ENCODE measurements at places on chromosomes 3 and 15. TPM values are rescaled to one million over a fixed set of nuclear protein-coding genes. Genes with fewer than 3 reads are reported as not detected.
A peak's percentile ranks its signal among the peaks of the same experiment; 100 is the strongest.

DNA sequence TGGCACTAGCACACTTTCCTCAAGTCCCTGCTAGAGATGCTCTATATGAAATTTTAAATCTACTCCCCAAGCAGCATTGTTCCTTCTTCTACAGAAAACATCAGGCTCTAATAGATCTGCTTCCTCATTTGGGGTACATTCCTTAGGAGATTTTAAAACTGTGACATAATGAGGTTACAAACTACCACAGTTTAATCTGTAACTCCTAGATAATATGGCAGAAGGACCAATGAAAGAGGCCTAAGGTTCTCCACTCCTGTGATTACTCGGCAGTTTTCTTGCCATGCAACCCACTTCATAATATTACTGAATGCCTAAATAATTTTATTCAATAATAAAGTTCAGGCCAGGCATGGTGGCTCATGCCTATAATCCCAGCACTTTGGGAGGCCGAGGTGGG lies 16.1 kb downstream of the ZNF106 start:
- DNase-seq = no peak

The XIRP1 gene
- under 0.01 TPM for total RNA-seq

GRCh38 chr3:191329654-191330529 lies at the start of gene UTS2B:
TSS of gene UTS2B (minus strand) at chr3:191330526. CDS start at chr3:191282189, 48,337 bp downstream.
- DNase-seq = peak; percentile 83

The SLC28A1 gene
- total RNA-seq = not detected

DNA sequence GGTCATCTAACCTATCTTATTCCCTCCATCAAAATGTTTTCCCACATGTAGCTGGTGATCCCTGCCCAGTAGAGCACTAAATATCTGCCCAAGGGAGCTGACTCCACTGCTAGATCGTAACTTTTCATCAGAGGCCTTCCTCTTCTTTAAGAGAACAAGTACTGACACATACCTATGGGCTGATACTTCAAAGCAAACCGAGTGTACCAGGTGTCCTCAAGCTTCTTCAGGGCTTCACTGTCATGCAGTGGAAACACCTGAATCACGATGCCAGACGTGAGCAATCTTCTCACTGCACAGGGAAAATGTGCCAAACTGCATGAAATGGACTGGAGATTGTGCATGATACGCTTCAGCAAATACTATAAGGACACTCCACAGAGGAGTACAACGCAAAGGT lies 41.6 kb downstream of the ANO10 start:
- DNase-seq = peak; percentile 37

DNA sequence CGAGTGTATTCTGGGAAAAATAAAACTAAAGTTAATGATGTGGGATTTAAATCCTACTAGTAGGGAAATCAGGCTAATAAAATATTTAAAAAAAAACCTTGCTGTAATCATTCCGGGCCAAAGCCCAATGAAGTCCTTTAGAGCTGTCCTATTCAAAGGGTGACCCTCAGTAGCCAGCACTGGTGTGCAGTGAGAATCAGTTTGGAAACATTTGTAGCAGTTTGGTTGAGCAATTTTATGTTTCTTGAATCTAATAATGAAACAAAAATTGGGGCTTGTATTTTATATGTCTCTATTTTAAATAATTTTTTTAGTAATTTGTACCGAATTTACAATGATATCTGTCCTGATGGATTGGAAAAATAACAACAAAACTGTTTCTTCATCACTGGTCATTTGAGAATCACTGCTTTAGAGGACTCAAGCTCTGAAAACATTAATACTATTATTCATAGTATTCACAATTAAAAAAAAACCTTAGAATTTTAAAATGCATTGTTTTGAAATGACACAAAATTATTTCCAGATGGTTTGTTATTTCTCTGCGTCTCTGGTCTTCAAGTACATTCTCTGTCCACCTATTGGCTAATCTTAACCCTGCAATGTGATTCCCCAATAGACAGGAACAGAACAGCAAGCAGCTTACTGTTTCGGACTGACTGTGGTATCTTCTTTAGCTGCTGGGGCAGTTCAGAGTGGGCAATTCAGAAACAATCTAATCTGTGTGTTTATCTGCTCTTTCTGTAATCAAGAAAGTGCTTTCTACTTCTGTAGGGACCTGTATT lies 71.2 kb downstream of the OTOL1 start:
- DNase-seq = no peak

DNA sequence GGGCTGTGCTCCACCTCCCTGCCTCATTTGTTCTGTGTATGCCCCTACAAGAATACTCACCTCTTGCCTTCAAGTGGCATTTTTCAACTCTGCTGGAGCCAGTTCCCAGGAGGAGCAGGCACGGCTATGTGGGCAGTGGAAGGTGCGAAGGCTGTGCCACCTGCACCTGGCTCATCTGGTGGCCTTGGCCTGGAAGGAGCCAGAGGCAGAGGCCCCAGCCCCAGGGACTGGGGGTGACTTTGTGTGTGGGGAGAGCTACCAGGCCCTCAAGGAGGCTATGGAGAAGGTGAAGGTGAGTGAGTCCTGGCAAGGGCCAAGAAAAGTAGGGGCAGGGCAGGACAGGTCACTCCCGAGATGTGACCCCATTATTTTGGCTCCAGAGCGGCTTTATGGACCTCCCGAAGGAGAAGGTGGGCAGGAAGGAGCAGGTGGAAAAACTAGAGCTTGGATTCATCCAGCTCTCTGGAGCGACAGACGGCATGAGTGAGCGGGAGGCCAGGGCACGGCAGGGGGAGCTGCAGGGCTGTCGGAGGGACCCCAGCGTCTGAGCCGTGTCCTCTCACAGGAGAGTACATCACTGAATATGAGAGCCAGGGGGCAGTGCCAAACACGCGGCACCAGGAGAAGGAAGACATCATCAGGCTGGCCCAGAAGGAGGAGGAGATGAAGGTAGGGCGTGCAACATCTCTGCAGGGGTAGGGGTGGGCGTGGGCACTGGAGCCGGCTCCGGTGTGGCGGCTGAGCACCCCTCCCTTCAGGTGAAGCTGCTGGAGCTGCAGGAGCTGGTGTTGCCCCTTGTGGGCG lies 57.3 kb upstream of the UBE2Q2 start:
- no peak for DNase-seq

GRCh38 chr3:117393119-117393518 lies 683.5 kb downstream of the TUSC7 start:
- no peak for DNase-seq

DNA sequence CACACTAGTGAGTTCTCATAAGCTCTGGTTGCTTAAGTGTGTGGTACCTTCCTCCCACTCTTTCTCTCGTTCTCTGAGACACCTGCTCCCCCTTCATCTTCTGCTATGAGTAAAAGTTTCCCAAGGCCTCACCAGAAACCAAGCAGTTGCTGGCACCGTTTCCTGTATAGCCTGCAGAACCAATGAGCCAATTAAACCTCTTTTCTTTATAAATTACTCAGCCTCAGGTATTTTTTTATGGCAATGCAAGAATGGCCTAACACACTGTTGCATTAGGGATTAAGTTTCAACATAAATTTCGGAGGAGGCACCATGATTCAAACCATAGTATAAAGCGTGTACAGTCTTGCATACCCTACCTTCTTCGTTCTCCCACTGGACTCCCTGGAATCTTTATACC lies 252.3 kb upstream of the CHRM5 start:
- no peak for DNase-seq

Data from osteoblast (primary cell).